ENCODE measurements at places on chromosomes 3 and 15.

DNA sequence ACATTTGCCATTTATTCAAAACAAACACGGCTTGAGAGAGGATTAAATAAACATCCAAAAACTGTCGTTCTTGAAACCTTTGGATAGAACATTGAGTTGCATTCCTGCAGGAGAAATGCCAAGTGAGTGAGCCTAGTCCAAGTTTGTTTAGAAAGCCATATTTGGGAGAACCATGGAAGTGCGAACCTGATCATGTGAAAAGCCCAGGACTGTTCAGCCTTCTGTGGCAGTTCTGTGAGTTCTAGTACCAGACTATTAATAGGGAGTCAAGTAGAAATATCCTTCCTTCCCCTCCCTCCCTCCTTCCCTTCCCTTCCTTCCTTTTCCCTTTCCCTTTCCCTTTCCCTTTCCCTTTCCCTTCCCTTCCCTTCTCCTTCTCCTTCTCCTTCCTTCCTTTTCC, 470.4 kb downstream of the LPP start:
- no peak for DNase-seq

DNA sequence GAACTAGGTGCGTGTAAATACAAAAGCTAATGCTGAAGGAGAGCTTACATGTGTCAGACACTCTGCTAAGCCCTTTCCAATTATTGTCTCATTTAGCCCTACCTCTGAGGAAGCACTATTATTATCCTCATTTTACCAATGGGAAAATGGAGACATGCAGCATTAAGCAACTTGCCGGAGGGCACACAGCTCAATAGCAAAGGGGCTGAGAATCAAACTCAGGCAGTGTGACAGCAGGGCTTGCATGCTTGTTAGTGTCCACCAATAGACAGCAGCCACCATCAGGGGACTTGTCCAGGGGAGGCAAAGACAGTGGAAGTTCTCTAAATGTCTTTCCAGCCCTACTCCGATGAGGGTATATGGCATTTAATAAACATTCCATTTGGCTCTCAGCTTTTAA, 548.6 kb downstream of the MAGI1 start:
- DNase-seq, result no peak

DNA sequence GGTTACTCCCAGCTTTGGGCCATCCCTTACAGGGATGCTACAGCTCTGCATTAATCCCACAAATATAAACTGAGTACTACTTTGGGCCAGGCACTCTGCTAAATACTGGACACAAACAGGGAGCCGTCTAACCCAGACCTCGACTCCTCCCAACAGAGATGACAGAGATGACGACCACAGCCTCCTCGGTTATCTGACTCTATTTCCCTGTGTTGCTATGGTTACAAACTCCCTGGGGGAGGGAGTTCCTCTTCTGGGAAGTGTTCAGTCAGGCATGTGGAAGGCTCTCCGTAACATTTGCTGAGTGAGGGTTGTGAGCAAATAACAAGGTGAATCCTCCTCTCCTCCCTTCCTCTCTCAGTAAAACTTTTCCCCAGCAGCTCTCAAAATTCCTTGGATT, 6.7 kb upstream of the CMTM7 start:
- DNase-seq, result no peak

DNA sequence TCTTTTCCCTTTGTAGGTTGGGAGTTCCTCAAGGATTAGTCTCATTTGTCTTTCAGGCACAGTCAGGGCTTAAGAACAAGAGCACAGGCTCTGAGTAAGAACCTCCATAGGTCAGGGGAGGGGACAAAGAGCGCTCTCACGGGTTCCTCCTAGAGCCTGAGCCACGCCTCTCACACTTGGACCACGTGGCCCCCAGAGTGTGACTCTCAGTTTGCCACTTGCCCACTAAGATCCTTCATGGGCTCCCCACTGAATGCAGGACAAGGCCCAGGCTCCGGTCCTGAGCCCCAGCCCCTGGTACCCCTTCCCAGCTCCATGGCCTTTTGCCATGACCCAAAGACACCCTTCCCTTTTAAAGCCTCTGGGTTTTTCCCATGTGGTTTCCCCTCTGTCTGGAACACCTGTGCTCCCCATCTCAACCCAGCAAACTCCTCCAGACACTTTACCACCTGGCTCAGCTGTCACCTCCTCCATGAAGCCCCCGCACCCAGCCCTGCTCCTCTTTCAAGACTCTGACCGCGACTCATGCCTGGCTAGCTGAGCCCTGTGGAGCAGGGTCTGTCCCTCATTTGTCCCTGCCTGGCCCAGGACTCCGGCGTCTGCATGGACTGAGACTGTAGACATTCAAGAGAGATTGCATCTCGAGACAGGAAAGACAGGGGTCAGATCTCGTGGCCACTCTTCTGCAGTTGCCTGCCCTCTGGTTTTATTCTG, 32.7 kb downstream of the IQSEC1 start:
- DNase-seq, result peak; percentile 61

- DNase-seq, result no peak
These were observed 99.9 kb downstream of the CD47 start for GRCh38 chr3:107990926-107991325.

GRCh38 chr3:118128886-118129285, 905.8 kb downstream of the IGSF11 start:
- DNase-seq, result no peak
